ENCODE measurements at places on chromosomes 4 and X.

GRCh38 chrX:13952581-13952980 is 77.1 kb downstream of the GEMIN8 start:
- no peaks in the 10 kb centered on the region for H3K27me3 ChIP-seq
- H3K4me3 ChIP-seq: no peak overlapping the region
- DNase-seq: no peak

DNA sequence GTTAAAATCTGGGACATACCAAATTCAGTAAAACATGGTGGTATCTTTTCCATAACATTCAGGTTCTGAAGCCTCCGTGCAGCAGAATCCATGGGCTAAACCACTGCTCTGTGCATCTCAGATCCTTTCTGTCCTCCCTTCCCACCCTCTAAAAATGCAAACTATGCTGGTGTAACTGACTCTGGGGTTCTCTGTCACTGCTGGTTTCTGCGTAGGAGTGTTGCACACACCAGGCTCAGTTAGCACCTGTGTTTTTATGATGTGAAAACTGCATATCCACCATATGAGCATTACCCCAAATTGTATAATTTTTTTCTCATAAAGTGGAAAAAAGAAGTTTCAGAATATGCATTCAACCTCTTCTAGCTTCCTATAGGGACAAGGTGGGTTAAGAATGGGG is 22.4 kb upstream of the IL21 start:
- H3K27ac ChIP-seq: no peak overlapping the region
- H3K36me3 ChIP-seq: no peaks in the 10 kb centered on the region
- no peaks in the 10 kb centered on the region for H3K4me1 ChIP-seq
- DNase-seq: no peak
- H3K4me3 ChIP-seq: no peak overlapping the region
- no peaks in the 10 kb centered on the region for H3K27me3 ChIP-seq

DNA sequence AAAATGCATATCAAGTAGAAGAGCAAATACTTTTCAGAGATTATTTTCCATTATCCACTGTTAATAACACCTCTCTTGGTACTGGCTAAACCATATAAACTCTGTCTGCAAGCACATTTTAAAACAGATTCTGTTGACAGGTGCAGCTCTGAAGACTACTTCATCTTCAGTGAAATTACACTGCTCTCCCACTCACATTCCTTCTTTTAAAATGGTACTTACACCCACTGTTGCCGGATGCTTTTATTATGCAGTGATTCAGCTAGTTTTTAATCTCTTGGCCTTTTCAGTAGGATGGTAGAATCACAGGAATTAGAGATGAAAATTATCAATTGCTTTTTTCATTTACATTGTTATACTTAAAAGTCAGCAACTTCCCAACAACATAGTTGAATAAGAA is 381.6 kb downstream of the GASK1B start:
- no peak overlapping the region for H3K4me3 ChIP-seq
- DNase-seq: no peak

GRCh38 chr4:17760626-17761025 is 20.8 kb downstream of the FAM184B start:
- no peaks in the 10 kb centered on the region for H3K27me3 ChIP-seq
- no peak overlapping the region for H3K27ac ChIP-seq
- H3K4me3 ChIP-seq: no peak overlapping the region
- no peaks in the 10 kb centered on the region for H3K4me1 ChIP-seq
- H3K36me3 ChIP-seq: no peaks in the 10 kb centered on the region

DNA sequence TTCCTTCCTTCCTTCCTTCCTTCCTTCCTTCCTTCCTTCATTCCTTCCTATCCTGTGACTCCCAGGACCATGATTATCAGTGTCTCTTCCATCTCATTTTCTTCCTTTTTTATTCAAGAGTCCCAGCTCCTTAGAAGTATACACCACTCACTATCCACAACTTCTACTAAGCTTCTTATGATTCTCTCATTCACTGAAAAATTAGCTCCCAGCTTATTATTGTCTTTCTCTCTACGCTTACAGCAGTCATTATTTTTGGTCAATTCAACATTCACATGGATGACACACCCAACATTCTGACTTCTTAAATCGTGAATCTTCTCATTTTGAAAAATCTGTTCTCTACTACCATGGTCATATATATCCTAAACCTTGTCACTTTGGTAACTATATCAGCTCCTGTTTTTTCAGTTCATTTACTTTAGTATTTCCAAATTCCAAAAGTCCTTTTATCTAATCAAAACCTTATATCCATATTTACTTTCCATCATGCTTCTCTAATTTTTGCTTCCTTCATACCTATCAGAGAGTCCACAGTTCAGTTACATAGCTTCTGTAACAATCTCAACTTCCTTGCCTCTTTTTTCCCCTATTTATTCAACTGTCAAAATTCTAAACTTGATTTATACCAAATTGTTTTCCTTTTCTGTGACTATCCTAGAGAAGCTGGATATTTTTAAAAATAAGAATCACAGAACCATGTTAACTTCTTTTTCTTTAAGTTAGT is 677.5 kb downstream of the RAPGEF2 start:
- no peak overlapping the region for H3K4me3 ChIP-seq
- no peaks in the 10 kb centered on the region for H3K36me3 ChIP-seq
- DNase-seq: no peak
- H3K27ac ChIP-seq: no peak overlapping the region

DNA sequence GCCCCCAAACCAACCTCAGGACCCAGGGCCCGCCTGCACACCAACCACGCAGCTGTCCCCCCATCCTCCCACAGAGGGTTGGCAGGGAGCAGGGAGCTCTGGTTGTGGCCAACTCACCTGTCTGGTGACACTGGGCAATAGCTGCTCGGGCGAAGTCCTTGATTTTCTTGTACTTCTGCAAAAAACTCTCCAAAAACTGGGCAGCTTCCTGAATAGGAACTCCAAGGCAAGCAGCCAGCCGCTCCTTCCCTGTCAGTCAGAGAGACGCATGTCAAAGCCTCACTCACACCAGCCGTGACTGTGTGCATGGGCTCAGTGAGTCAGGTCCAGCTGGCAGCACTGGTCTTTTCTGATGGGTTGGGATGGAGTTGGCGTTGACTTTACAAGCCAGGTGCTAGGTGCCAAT is 26.4 kb downstream of the NAT8L start:
- H3K27ac ChIP-seq: no peak overlapping the region
- no peaks in the 10 kb centered on the region for H3K4me1 ChIP-seq
- DNase-seq: no peak
- no peaks in the 10 kb centered on the region for H3K36me3 ChIP-seq
- no peaks in the 10 kb centered on the region for H3K27me3 ChIP-seq
- H3K4me3 ChIP-seq: no peak overlapping the region

Data from effector memory CD4-positive, alpha-beta T cell (primary cell).